ENCODE measurements at places on chromosomes 2 and 18.

DNA sequence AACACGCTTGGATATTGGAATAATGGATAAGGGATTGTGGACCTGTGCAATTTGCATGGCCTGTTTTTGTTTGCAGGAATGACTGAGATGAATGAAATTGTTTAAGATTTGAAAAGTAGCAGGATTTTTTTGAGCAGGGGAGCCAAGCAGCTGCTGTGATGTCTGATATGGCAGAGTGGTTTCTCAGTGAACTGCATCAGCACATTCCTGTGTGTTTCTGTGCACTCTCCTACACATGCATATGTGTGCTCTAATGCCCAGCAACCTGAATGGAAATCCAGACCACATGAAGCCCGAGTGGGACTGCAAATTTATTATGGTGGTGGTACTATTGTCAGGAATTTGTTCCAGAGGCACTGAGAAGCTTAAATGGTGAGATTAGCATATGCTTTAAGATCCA is 161.7 kb downstream of the PARD3B start:
- DNase-seq: no peak

GRCh38 chr2:156625360-156626170 is 189.4 kb downstream of the GPD2 start:
- no peak for DNase-seq

DNA sequence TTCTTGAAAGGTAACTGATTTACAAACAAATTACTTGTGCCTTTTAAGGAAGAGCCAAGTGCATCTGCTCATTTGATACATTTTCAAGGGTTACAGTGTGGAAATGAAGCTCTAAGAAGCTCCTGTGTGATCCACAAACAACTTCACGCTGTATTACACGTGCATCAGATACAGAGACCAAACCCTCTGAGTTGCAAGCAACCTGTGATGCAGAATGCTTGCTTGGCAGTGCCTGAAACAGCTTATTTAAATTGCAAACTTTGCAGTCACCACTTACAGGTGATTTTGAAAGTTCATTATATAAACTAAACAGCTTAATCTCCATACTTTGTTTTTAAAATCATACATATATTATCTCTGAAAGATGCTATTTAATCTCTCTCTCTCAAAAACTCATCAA is 50.1 kb downstream of the ZEB2 start:
- no peak for DNase-seq

DNA sequence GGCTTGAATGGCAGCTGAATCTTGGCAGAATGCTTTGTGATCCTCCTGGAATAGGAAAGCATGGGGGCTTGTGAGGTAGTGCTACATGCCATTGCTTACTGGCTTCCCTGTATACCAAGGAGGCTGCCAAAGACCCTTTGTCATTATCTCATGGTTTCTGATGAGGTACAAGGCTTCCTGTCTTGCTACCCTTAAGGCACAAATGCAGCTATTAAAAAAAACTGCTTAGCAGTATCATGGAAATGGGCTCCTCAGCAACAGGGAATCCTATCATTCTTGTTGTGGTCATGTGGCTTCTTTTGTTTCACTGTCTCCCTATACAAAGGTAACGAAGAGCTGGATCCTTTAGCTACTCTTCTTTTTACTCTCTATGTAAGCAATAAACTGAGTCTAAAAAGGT is 6.6 kb upstream of the KANSL1L start:
- no peak for DNase-seq

- no peak for DNase-seq
Measured at GRCh38 chr2:72112981-72113846, 34.4 kb downstream of the CYP26B1 start.

- no peak for DNase-seq
Measured at GRCh38 chr18:45728336-45729010, 4.5 kb downstream of the SLC14A1 start.

Measured in stimulated activated CD8-positive, alpha-beta memory T cell treated with anti-CD3 and anti-CD28 coated beads, Interleukin-7, amount 100 ng/mL, for 48 hours (primary cell).